Right kidney (tissue), 9 donors: ENCODE measurements at places on chromosomes 2 and 18.

DNA sequence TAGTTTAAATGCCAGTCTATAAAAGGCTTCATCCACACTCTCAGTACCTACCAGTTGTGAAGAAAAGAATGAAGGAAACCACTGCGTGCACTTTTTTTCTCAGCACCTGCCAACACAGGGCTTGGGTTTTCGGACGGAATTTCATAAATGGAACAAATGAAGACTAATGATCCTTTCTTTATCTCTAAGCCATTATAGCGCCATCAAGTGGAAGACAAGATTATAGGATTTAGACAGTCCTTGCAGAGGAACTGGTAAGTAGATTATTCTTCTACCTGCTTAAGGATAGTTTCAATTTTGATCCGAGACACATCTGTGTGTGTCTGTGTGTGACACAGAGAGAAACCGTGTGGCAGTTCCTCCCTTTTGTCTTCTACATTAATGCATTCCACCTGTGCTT is 245.6 kb downstream of the NRXN1 start:
- no peak for DNase-seq

GRCh38 chr2:42944779-42945415 is 152.5 kb upstream of the HAAO start:
- no peak for DNase-seq

DNA sequence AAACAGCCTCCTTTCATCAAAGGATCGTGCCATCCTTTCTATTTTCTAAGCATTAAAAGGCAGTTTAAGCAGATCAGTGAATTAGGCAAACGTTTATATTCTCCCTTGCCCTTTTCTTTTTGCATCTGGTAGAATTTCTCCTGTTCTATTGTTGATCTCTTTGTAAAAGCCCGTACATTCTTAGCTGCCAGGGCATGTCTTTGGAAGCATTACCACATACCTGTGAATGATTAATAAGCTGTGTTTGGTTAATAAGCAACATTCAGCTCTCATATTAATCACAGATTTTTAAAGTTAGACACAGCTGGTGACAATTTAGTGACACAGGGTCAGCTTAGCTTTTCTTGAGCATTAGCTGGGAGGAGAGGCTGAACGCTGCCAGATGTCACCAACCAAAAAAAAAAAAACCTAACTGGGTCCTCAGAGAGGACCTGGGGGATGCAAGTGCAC is 33.8 kb upstream of the CYP1B1 start:
- peak; percentile 27 for DNase-seq

GRCh38 chr18:59068276-59069071 is 71.2 kb upstream of the SEC11C start:
- no peak for DNase-seq

GRCh38 chr18:39019989-39020388 is 1454.4 kb upstream of the CELF4 start:
- no peak for DNase-seq

GRCh38 chr2:34480366-34480765 is 881.3 kb upstream of the FAM98A start:
- DNase-seq: no peak

DNA sequence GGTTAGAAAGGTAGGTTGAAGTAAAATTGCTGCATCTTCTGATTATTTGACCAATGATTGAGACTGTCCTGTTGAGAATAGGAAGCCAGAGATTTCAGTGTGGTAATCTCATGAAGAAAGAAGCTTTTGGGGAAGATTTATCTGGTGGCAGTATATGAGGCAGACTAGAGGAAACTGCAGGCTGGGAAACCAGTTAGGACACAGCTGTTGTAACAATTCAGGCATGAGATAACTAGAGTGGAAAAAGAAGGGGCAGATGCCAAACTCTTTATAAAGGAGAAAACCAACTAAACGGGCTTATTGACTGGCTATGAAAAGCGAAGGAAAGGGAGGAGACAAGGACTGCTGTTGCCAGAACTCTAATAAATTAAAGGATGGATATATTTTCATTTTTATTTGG is 155.6 kb downstream of the TTC27 start:
- DNase-seq: no peak

DNA sequence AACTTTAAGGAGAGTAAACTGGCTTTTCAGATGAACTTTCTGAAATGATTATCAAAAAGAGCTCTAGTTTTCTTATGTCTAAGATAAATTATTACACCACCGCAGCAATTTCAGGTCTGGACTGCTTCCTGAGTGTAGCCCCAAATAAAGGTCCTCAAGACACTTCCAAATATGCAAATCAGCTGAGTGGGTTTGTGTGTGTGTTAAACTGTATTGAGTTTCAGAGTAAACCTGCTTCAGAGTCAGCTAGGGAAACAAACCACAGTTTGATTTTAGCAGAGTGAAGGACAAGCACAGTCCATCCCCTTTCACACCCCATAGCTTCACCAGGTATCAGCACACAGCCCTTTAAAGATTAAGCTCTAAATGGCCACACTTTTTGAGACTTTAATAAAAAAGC is 168.7 kb downstream of the NRXN1 start:
- DNase-seq: no peak

DNA sequence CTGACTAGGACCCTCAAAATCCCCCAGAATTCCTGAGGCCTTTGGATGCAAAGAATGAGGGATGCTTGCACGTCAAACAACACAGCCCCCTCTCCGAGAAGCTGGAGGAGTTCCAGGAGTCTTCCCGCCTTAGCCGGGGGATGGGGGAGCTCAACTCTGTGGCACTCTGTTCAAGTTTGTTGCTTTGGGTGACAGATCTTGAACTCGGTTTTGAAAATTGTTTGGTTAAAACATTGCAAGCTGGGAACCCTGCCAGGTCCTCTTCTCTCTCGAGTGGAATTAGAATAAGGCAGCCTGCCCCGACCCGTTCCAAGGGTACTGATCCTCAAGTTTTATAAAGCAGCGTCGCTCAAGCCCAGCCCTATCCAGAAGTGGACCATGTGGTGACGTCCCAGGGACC is 244.1 kb downstream of the LOXHD1 start:
- DNase-seq: no peak

DNA sequence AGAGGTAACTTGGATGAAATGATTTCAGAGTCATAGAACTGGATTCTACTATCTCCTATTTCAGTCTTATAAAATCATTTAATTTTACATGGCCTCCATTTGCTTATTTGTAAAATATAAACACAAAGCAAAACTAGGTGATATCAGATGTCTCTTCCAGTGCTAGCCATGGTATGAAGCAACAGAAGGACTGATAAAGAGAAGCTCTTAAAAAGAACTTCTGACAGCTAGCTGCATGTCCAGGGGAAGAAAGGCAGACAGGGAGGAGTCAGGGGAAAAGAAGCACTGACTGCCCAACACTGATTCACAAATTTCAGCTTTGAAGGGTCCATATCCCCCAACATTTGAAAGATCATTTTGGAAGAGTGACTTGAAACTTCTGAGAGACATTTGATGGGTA is 6.4 kb downstream of the SLC8A1 start:
- no peak for DNase-seq

DNA sequence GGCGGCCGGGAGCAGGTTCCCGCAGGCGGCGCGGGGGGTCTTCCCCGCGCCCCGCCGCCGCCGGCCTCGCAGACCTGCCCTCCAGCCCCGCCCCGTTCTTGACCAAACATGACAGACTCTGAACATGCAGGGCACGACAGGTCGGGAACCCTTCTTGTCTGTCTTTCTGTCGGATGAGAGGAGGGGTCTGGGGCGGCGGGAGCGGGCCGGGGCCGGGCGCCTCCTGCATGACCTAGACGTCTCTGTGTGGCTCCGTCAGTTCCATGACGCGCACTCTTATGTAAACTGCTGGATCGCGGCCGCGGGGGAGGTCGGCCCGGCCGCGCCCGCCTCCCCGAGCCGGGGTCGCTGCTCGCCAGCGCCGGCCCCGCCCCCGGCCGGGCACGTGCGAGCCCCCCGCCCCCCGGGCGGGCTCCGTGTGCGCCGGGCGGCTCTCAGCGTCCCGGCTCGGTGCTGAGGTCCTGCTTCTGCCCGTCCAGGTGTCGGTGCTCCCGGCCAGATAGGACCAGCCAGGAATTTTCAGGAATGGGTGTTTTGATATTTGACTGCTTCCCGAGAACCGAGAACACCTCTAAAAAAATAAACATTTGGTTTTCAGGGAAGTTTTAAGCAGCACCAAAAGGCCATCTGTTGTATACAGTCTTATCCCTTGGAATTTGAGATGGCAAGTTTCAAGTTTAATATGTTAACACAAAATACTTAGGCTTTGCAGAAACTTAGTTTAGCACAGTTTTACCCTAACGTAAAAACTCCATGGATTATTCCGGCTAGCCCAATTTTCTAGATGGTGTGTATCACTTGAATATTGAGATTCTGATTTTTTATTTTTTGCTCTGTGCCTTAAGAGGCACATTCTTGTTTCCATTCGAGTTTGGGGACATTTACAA is 733 bp downstream of the ZC3H6 start:
- peak; percentile 93 for DNase-seq

GRCh38 chr2:74632209-74632938 is 15.8 kb downstream of the M1AP start:
- DNase-seq: no peak

GRCh38 chr2:219385958-219386520 is 1.7 kb downstream of the DNPEP start:
- no peak for DNase-seq

DNA sequence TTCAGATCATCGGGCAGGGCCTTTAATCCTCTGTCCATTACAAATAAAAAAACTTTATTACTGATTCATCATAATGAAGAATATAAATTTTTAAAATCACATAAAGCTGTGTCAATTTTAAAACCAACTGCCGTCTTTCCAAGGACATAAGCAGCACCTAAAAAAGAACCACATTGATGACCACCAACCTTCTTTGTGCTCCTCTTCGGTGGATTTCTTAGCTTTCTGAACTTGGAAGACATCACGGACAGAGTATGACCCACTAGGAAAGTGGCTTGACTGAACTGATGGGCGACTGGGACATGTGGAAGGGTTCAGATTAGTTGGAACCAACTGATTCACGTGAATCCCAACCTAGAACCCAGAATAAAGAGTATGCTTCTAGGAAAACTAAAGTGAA is 68.9 kb downstream of the EIF5B start:
- DNase-seq: no peak

DNA sequence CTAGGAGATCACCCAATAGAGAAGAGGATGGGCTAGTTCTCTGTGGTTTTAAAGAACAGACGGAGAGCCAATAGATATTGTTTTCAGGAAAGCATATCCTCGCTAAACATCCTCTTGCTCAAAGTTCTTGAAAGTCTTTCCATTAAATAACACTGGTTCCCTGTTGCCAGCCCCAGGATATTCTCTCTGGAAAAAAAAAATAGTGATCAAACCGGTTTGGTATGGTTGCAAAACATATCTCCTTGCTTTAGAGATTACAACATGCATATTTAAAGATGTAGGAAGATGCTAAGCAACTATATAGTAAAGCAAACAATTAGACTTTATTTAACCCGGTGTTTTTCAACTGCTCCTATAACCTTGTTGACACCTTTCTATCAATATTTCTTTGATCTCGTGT is 211.4 kb downstream of the CMPK2 start:
- no peak for DNase-seq

DNA sequence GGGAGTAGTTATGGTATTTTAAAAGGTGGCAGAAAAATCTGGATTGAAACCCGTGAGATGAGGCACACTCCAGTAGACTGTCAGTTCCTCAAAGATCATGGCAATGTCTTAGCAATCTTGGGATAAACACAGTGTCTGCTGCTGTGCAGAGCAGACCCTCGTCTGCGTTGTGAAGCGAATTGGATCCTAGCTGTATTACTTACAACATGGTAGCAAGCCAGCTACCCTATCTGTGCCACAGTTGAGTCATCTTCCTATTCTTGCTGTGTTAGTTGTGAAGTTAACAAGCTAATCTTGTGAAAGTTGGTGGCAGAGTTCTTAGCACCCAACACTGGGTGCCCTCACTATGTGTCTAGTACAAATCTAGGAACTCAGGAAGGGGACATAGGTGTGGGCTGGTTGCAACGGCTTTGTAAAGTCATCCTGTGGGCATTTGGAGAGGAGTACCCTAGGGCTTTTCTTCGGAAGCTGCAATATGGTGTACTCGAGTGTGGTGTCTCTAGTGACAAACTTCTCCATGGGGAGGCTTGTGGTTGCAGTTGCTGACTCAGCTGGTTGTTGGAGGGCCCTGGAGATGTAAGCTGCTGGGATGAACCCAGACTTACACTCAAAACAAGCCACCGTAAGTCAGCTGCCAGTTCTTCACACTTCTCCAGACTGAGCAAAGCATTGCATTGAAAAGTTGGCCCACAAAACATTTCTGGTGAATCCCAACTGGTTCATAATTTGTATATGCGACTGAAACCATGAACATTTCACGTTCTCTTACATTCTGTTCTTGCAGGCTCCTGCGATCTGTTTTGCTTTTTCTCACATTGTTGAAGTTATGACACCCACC is 61.5 kb downstream of the ADCYAP1 start:
- no peak for DNase-seq
